Transverse colon (tissue), 4 donors: ENCODE measurements at places on chromosomes 12 and 14. TPM values are rescaled to one million over a fixed set of nuclear protein-coding genes. Genes with fewer than 3 reads are reported as not detected.

Gene ANKRD33
- not detected for total RNA-seq

- no peak overlapping the region for H3K4me3 ChIP-seq
- DNase-seq = no peak
- H3K36me3 ChIP-seq = no peaks in the 10 kb centered on the region
- no peaks in the 10 kb centered on the region for H3K4me1 ChIP-seq
- H3K27me3 ChIP-seq = no peaks in the 10 kb centered on the region
These were observed 15.6 kb downstream of the RCOR1 start for GRCh38 chr14:102608064-102608446.

Gene WBP11
- total RNA-seq = 19.4 TPM

- no peaks in the 10 kb centered on the region for H3K36me3 ChIP-seq
- no peak overlapping the region for H3K4me3 ChIP-seq
- H3K27me3 ChIP-seq = no peaks in the 10 kb centered on the region
- no peaks in the 10 kb centered on the region for H3K4me1 ChIP-seq
- no peak overlapping the region for H3K27ac ChIP-seq
These were observed 217.0 kb downstream of the KIF26A start for GRCh38 chr14:104355101-104356019.

DNA sequence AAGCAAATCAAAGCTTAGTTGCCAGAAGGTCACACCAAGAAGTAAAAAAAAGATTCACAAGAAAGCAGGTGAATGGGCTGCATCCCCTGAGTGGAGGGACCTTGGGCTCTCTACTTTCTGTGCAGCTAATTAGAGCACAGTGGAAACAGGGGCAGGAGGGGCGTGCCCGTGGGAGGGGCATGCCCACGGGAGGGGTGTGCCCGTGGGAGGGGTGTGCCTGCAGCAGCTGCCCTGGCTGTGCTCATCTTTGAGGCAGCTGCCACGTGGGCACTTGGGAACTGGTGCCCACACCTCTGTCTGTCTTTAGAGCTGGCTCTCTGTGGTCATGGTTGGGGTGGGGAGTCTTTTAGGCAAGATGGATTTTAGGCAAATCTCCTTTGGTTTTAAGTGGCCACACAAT is 60.0 kb downstream of the EML1 start:
- no peaks in the 10 kb centered on the region for H3K27me3 ChIP-seq
- no peak overlapping the region for H3K4me3 ChIP-seq
- DNase-seq = no peak
- no peaks in the 10 kb centered on the region for H3K4me1 ChIP-seq
- no peaks in the 10 kb centered on the region for H3K36me3 ChIP-seq

DNA sequence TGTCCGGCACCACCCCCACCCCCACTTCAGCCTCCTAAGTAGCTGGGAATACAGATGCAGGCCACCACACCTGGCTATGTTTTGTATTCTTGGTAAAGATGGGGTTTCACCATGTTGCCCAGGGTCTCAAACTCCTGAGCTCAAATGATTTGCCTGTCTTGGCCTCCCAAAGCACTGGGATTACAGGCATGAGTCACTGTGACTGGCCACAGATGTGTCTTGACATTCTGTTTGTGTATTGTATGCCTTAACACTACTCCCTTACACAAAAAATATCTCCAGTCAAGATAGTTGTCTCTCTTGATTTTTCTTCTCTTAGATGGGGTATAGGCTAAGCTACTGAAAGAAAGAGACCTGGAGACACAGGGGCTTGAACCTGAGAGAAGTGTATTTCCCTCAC is 17.6 kb downstream of the CLEC14A start:
- H3K4me1 ChIP-seq = no peaks in the 10 kb centered on the region
- H3K27me3 ChIP-seq = no peaks in the 10 kb centered on the region
- H3K27ac ChIP-seq = no peak overlapping the region

- H3K27ac ChIP-seq = peak overlapping the region; percentile 84
- no peak for DNase-seq
- no peaks in the 10 kb centered on the region for H3K27me3 ChIP-seq
- H3K36me3 ChIP-seq = no peaks in the 10 kb centered on the region
- H3K4me3 ChIP-seq = no peak overlapping the region
- H3K4me1 ChIP-seq = peaks cover 26% of the 10 kb centered on the region
These were observed 11.7 kb downstream of the SP1 start for GRCh38 chr12:53391724-53392123.

Gene DDN
- total RNA-seq = 0.27 TPM

DNA sequence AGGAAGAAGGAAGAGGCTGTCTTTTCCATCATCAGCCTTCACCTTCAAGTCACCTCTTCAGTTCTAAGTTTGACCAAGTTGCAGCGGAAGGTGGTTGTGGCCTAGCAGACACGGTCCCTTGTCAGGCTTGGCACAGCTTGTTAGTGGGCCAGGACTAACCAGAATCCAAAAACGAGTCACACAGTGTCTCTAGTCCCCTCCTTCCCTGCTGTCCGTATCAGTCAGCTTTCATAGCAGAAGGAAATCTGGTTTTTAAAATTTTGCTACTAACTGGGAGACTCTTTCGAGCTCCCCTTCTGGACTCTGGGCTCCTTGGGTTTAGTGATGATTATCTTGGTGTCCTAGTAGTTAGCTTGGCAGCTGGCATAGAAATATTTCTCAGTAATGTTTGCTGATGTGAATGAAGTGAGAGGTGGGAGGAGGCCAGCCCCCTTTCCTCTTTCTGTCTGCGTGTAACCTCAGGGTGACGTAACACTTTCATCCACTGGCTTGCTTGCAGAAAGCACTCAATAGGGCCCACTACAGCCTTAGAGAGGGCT is 3.8 kb downstream of the ETV6 start:
- H3K4me1 ChIP-seq = peaks cover 68% of the 10 kb centered on the region
- H3K4me3 ChIP-seq = no peak overlapping the region
- peak; percentile 17 for DNase-seq
- H3K27ac ChIP-seq = peak overlapping the region; percentile 98

DNA sequence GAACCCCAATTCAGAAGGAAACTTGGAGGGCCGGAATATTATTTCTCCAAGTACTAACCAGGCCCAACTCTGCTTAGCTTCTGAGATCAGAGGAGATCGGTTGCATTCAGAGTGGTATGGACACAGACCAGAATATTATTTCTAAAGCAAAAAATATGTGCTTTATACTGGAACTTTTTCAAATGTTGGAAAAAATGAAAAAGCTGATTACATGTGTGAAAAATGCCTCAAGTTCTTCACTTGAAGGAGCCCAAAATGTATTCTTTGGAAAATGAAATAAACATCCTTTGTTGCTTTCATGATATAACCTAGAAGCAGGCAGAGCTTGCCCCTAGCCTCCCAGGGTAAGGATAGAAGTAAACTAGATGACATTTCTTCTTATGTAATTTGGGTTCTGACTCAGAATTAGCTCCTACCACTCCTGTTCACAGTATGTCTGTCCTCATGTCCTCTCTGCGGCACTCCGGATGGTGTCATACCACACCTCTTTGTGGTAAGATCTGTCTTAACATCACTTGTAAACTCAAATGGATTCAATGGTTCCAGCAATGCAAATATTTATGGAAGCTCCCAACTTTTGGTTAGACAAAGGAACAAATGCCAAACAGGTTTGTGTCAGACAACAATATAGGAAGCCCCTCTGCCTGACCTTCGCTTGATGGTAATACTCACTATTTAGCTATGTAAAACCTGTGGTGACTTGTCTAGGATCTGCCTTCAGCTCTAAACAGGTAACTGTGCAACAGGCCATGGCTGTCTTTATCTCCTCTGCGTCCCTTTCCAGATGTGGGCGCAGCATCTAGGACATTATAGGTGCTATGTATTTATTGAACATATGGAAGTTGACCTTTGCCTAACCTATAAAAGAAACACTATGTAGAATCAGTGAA is 178.5 kb downstream of the SSPN start:
- H3K4me1 ChIP-seq = no peaks in the 10 kb centered on the region
- no peaks in the 10 kb centered on the region for H3K27me3 ChIP-seq
- no peaks in the 10 kb centered on the region for H3K36me3 ChIP-seq
- no peak overlapping the region for H3K27ac ChIP-seq
- DNase-seq = no peak

GRCh38 chr12:22530-23201 is 43.9 kb upstream of the IQSEC3 start:
- no peak overlapping the region for H3K4me3 ChIP-seq
- no peak for DNase-seq
- no peaks in the 10 kb centered on the region for H3K36me3 ChIP-seq
- H3K27me3 ChIP-seq = no peaks in the 10 kb centered on the region

Gene ACVRL1
- 440 TPM for total RNA-seq

Gene SERPINA9
- not detected for total RNA-seq

Gene ULK1
- 23.8 TPM for total RNA-seq

Gene C1R
- 68.5 TPM for total RNA-seq

DNA sequence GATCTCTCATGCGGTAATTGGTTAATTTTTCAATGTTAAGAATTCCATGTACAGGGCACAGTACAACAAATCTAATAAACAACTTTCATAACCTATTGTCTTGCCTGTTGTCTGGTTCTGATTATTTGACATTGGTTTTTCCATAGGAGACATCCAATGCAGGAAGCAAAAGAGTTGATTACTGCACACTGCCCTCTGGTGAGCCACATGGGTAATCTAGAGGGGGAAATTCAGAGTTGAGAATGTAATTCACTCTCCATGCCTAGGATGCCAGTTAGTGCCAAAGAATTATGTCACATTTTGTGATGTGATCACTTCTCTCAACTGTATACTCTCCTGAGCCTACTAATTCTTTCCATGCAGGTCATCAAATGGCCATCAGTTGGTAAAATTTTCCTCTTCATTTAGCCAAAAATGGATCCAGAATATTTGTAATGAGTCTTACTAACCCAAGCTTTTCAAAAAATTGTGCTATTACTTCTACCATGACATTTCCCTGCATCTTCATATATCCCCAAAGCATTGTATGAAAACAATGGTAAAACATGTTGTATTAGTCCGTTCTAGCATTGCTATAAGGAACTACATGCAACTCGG is 17.7 kb upstream of the CCDC91 start:
- no peak overlapping the region for H3K4me3 ChIP-seq
- DNase-seq = peak; percentile 25
- H3K36me3 ChIP-seq = no peaks in the 10 kb centered on the region
- no peak overlapping the region for H3K27ac ChIP-seq
- no peaks in the 10 kb centered on the region for H3K4me1 ChIP-seq

GRCh38 chr14:60164712-60165546 is at the start of gene DHRS7:
Gene DHRS7 (minus strand): TSS chr14:60165398. CDS start chr14:60165309, 89 bp downstream.
- peak within 1 kb of the TSS; percentile 96 for H3K27ac ChIP-seq
- no peaks in the 10 kb centered on the region for H3K36me3 ChIP-seq

GRCh38 chr14:68922201-68922621 is 56.9 kb downstream of the ACTN1 start:
- peaks cover 13% of the 10 kb centered on the region for H3K4me1 ChIP-seq
- no peaks in the 10 kb centered on the region for H3K27me3 ChIP-seq
- peaks cover 14% of the 10 kb centered on the region for H3K36me3 ChIP-seq
- H3K4me3 ChIP-seq = no peak overlapping the region
- DNase-seq = no peak
- H3K27ac ChIP-seq = peak overlapping the region; percentile 99

Gene ABCD2
- total RNA-seq = 1.9 TPM

Gene NXPH4
- total RNA-seq = not detected

Gene ETFBKMT
- 3.8 TPM for total RNA-seq

GRCh38 chr14:21822109-21822508 is 148.5 kb upstream of the OR4E1 start:
- H3K4me3 ChIP-seq = no peak overlapping the region
- H3K4me1 ChIP-seq = no peaks in the 10 kb centered on the region
- H3K27ac ChIP-seq = no peak overlapping the region
- no peaks in the 10 kb centered on the region for H3K27me3 ChIP-seq
- H3K36me3 ChIP-seq = no peaks in the 10 kb centered on the region
- DNase-seq = no peak

DNA sequence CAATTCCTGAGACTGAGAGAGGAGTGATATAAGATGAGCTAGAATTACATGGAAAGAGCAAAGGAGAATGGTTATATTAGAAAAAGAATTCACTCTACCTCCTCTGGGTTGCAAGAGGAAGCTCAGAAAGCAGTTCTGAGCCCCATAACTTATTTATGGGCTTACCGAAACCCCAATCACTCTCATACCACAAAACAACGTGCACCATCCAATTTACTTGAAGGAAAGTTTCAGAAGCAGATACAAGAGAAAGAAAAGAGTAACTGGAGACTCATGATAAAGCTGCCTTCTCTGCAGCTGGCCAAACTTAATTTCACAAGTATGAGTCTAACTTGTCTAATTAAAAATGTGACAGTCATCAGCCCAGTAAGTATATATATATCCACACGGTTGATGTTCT is 27.4 kb upstream of the CAMKK2 start:
- no peak overlapping the region for H3K4me3 ChIP-seq
- no peak for DNase-seq
- H3K27me3 ChIP-seq = no peaks in the 10 kb centered on the region
- no peaks in the 10 kb centered on the region for H3K4me1 ChIP-seq
- peaks cover 64% of the 10 kb centered on the region for H3K36me3 ChIP-seq

- no peak for DNase-seq
- no peaks in the 10 kb centered on the region for H3K36me3 ChIP-seq
- H3K27me3 ChIP-seq = no peaks in the 10 kb centered on the region
- H3K27ac ChIP-seq = no peak overlapping the region
- no peak overlapping the region for H3K4me3 ChIP-seq
These were observed 321.9 kb upstream of the RTL1 start for GRCh38 chr14:101225157-101226152.

DNA sequence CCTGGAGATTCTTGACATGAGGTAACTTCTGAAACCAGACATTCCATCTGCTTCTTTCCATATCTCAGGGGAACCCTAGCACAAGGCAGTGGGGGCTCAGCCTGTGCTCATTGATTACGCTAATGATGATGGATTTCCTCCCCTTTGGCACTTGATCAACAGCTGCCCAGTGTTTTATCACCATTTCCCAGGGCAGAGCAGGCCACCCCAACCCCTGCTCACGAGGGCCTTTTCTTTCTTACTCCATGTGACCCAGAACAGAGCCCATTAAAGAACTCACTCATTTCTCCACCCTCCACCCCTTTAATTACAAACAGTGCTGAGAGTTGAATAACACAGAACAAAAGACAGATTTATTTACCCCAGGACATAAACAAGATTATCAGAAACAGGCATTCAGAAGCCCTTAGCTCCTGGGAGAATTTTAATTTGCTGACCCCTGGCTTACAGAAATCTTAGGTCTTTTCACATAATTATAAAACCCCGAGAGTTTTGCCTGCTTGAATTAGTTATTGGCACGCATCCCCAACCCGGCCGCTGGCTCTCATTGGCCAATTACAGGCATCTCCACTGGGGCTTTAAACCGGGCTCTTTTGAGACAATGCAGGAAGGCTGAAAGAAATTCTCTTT is 32.0 kb upstream of the CCDC60 start:
- no peaks in the 10 kb centered on the region for H3K4me1 ChIP-seq
- DNase-seq = no peak
- no peak overlapping the region for H3K27ac ChIP-seq

- no peak for DNase-seq
- no peak overlapping the region for H3K4me3 ChIP-seq
- H3K27ac ChIP-seq = no peak overlapping the region
These were observed 79.2 kb upstream of the NCOR2 start for GRCh38 chr12:124646385-124647230.

DNA sequence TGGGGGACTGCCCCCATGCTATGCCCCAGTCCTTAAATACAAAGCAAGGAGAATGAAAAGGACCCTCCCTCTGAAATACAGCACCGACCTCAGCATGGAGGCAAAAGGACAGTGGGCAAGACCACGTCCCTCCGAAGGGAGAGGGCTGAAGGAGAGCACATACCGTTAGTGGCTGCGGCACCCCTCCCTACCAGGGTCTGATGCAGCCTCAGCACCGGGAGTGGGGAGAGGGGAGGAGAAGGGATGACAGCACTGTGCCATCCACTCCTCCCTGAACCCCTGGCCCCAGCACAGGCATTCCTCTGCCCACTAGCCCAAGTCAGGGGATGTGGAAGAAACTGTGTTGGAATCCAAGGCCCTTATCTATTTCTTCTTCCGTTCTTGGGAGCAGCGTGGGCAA is 3.6 kb upstream of the ACRBP start:
- no peaks in the 10 kb centered on the region for H3K36me3 ChIP-seq
- H3K4me3 ChIP-seq = no peak overlapping the region
- no peak overlapping the region for H3K27ac ChIP-seq
- H3K27me3 ChIP-seq = no peaks in the 10 kb centered on the region
- H3K4me1 ChIP-seq = peaks cover 13% of the 10 kb centered on the region
